ENCODE measurements at places on chromosomes 1 and 21.

DNA sequence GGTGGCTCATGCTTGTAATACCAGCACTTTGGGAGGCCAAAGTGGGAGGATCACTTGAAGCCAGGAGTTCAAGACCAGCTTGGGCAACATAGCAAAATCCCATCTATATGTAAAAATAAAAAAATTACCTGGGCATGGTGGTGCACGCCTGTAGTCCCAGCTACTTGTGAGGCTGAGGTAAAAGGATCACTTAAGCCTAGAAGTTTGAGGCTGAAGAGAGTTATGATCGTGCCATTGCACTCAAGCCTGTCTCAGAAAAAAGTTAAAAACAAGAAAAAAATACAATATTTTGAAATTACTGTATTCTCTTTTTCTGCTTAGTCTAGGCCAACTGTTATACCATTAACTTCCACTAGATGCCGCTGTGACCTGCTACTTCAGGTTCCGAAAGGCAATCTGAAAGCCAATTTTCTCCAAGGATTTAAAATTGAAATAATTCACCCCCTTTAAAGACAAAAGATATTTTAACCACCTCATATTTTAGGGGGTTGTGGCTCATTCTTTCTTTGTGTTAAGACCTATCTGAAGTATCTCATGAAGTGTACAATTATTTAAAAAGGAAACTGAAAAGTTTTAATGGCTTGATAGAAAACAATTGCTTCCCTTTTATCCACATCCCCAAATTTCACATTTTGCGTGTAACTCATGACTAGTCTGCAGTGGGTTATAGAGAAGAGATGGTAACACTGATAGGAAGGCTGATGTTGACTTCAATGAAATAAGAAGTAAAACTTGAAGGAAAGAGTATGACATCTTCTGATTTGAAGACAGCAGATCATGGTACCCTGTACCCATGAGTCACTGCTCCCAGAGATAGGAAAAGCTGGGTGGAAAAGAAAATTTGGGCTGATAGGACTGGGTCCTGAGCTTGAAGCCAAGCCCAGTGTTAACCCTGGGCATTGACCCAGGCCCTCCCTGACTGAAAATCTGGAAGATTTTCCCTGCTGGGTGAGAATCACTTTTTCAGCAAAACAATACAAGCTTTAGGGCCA, 24.4 kb upstream of the CLDN14 start:
- DNase-seq, result peak; percentile 56
- peaks cover 5% of the 10 kb centered on the region for H3K27me3 ChIP-seq
- H3K4me3 ChIP-seq, result no peak overlapping the region
- no peaks in the 10 kb centered on the region for H3K4me1 ChIP-seq
- no peaks in the 10 kb centered on the region for H3K36me3 ChIP-seq

GRCh38 chr1:203131548-203132200, 4.1 kb downstream of the ADORA1 start:
- peaks cover 38% of the 10 kb centered on the region for H3K27me3 ChIP-seq
- no peak overlapping the region for H3K4me3 ChIP-seq
- no peak for DNase-seq
- peaks cover 21% of the 10 kb centered on the region for H3K4me1 ChIP-seq
- no peaks in the 10 kb centered on the region for H3K36me3 ChIP-seq
- no peak overlapping the region for H3K27ac ChIP-seq

DNA sequence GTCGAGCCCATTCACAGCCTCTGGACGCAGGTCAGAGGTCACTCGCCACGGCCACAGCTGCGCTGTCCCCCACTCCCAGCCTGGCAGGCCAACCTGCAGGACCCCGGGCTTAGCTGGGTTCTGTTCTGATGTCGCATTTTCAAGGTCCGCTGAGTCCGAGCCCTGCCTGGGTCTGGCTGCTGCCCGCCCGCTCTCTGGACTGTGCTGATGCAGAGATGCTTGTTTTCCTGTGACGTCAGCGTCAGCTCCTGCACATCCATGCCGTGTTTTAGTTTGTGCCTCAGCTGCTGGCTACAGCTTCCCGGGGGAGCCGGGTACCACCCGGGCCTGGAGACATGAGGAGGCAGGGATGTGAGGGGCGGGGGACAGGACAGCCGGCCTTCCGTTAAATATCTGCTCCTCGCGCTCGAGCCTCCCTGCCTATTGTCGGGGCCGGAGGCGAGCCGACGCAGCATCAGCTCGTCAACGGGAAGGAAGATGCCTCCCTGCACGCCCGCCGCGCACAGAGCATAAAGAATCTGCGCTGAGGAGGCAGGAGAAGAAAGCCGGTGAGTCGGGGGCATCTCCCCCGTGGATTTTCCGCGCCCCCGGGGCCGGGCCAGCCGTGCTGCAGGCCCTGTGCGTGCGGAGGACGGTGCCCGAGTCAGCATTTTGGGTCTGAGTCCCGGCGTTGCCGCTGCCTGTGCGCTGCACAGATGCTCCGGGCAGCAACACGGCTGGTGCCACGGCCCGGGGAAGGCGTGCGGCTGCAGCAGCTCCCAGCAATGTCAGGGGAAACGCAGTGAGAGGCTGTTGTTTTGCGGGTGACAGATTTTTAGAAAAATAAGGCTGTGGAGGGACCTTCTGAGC, 23.4 kb downstream of the PRKCZ start:
- no peaks in the 10 kb centered on the region for H3K27me3 ChIP-seq
- H3K4me3 ChIP-seq, result no peak overlapping the region
- H3K27ac ChIP-seq, result no peak overlapping the region
- H3K36me3 ChIP-seq, result peaks cover 9% of the 10 kb centered on the region
- H3K4me1 ChIP-seq, result no peaks in the 10 kb centered on the region

GRCh38 chr1:21449906-21450305, 10.0 kb downstream of the NBPF3 start:
- no peak for DNase-seq
- H3K4me1 ChIP-seq, result peaks cover 33% of the 10 kb centered on the region
- H3K27me3 ChIP-seq, result peaks cover 9% of the 10 kb centered on the region
- H3K36me3 ChIP-seq, result peaks cover 4% of the 10 kb centered on the region
- no peak overlapping the region for H3K4me3 ChIP-seq

GRCh38 chr1:222306512-222306911, 241.4 kb downstream of the HHIPL2 start:
- no peak overlapping the region for H3K4me3 ChIP-seq
- H3K27ac ChIP-seq, result no peak overlapping the region
- H3K4me1 ChIP-seq, result no peaks in the 10 kb centered on the region

DNA sequence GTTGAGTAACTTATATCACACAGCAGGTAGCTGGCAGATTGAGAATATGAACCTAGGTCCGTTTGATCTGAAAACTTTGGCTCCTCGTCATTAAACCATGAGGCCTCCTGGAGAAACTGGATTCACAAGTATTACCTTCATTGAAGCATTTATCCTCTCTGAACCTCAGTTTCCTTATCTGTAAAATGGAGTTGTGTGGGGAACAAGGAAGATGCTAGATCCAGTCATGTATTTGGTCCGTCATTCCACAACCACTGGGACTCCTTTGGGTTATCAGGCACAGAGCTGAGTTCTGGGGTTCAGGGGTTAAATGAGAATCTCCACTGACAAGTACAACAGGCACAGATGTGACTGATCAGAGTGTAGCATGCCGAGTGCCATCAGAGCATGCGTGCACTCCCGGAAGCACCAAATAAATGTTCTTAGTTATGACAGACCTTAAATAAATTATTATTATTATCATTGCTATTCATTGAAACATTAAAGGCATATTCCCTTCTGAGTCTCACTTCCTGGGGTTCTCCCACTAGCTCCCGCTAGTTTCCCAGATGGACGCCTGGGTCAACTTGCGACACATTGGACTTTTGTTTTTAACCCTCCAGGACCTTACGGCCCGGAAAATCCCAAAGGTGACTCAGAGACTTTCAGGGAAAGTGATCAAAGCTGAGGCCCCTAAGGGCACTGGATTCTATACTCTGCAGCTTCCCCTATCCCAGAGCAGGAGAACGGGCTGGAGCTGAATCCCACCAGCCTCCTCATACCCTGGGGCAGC, 130.6 kb downstream of the PLPP3 start:
- no peak for DNase-seq
- no peaks in the 10 kb centered on the region for H3K4me1 ChIP-seq
- H3K27ac ChIP-seq, result no peak overlapping the region
- no peaks in the 10 kb centered on the region for H3K36me3 ChIP-seq
- no peaks in the 10 kb centered on the region for H3K27me3 ChIP-seq

- H3K4me1 ChIP-seq, result peaks cover 51% of the 10 kb centered on the region
- DNase-seq, result no peak
- H3K27ac ChIP-seq, result no peak overlapping the region
- peaks cover 11% of the 10 kb centered on the region for H3K36me3 ChIP-seq
- H3K4me3 ChIP-seq, result no peak overlapping the region
Measured at GRCh38 chr1:206699000-206699586, 14.4 kb downstream of the MAPKAPK2 start.

- peak overlapping the region; percentile 87 for H3K4me3 ChIP-seq
- H3K4me1 ChIP-seq, result peaks cover 62% of the 10 kb centered on the region
- peaks cover 3% of the 10 kb centered on the region for H3K36me3 ChIP-seq
Measured at GRCh38 chr1:145961425-145962156, 2.8 kb downstream of the ANKRD34A start.

GRCh38 chr1:60569189-60569588, 495.6 kb upstream of the C1orf87 start:
- H3K4me3 ChIP-seq, result no peak overlapping the region
- H3K4me1 ChIP-seq, result no peaks in the 10 kb centered on the region
- H3K27me3 ChIP-seq, result peaks cover 2% of the 10 kb centered on the region
- no peak for DNase-seq

DNA sequence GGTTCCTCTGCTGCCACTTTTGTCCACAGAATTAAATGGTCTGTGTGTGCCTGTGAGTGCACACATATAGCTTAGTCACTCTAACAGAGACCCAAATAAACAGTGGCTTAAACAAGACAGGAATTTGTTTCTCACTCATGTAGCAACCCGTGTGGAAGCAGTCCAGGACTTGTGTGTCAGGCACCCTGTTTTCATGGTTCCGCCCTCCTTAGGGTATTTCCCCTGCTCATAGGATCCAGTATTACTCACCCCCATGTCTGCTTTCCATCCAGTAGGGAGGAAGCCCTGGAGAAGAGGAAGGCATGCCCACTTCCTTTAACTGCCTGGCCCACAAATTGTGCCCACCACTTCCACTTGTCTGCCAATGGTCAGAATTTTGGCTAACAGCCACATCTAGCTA, 41.3 kb upstream of the TACSTD2 start:
- H3K27ac ChIP-seq, result no peak overlapping the region
- DNase-seq, result no peak
- peaks cover 16% of the 10 kb centered on the region for H3K4me1 ChIP-seq
- peaks cover 25% of the 10 kb centered on the region for H3K27me3 ChIP-seq
- H3K36me3 ChIP-seq, result no peaks in the 10 kb centered on the region

GRCh38 chr1:164918140-164918539, 359.2 kb downstream of the PBX1 start:
- H3K4me3 ChIP-seq, result no peak overlapping the region
- H3K4me1 ChIP-seq, result no peaks in the 10 kb centered on the region
- no peaks in the 10 kb centered on the region for H3K36me3 ChIP-seq
- H3K27ac ChIP-seq, result no peak overlapping the region
- H3K27me3 ChIP-seq, result no peaks in the 10 kb centered on the region

GRCh38 chr1:54971317-54971791, 9.1 kb upstream of the TMEM61 start:
- H3K27me3 ChIP-seq, result peaks cover 32% of the 10 kb centered on the region
- H3K27ac ChIP-seq, result no peak overlapping the region
- no peak overlapping the region for H3K4me3 ChIP-seq
- no peak for DNase-seq

DNA sequence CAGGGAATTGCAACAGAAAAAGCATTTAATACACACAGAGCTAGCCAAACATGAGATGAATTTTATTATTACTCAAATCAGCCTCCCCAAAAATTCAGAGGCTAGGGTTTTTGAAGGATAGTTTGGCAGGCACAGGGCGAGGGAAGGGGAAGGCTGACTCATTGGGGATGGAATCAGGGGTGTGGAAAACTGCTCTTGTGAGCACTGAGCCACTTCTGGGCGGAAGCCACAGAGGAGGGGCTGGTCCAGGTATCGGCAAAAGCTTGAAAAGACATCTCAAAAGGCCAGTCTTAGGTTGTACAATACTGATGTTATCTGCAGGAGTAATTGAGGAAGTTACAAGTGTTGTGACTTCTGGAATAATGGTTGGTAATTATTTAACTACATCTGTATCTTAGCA, 109.4 kb downstream of the TLR5 start:
- peaks cover 5% of the 10 kb centered on the region for H3K27me3 ChIP-seq
- H3K36me3 ChIP-seq, result no peaks in the 10 kb centered on the region
- H3K4me1 ChIP-seq, result no peaks in the 10 kb centered on the region
- H3K27ac ChIP-seq, result no peak overlapping the region
- no peak overlapping the region for H3K4me3 ChIP-seq

DNA sequence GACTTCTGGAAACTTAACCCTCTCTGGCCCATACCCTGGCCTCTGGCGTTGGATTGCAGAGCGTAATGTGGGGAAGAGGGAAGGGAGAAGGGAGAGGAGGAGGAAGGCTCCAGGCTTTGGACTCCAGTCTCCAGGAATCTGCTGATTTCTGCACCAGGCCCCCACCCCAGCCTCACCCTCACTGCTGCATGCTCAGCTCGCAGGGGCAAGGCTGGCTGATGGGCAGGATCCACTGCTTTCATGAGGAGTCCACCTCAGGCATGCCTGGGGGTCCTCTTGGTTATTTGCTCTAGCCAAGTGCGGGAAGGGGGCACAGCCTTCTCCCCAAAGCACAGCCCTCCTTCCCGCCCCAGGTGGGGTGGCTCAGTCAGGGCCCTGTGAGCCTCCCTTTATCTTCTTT, 3.7 kb downstream of the OLFML3 start:
- peaks cover 5% of the 10 kb centered on the region for H3K36me3 ChIP-seq
- H3K4me3 ChIP-seq, result no peak overlapping the region

GRCh38 chr1:168303716-168304540, 23.3 kb downstream of the TBX19 start:
- H3K36me3 ChIP-seq, result no peaks in the 10 kb centered on the region
- no peak overlapping the region for H3K27ac ChIP-seq
- no peak overlapping the region for H3K4me3 ChIP-seq
- H3K4me1 ChIP-seq, result no peaks in the 10 kb centered on the region
- H3K27me3 ChIP-seq, result no peaks in the 10 kb centered on the region
- DNase-seq, result no peak

DNA sequence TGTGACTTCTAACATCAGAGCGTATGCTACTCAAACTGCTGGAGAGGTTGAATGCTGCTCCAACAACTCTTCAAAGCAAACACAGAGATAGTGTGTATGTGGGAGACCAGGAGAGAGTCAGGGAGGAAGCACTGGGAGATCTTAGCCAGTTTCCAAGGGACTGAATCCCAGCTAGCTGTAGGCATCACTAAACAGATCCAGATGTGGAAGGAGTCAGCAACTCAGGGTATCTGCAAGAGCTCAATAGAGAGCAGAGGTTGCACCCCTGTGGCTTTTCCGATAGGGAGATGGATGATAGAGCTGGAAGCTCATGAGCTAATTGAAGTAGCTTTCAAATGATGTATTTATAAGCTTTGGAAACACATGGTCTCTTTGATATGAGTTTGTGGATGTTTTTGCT, 168.9 kb upstream of the HOOK1 start:
- H3K4me1 ChIP-seq, result no peaks in the 10 kb centered on the region
- no peak overlapping the region for H3K4me3 ChIP-seq

DNA sequence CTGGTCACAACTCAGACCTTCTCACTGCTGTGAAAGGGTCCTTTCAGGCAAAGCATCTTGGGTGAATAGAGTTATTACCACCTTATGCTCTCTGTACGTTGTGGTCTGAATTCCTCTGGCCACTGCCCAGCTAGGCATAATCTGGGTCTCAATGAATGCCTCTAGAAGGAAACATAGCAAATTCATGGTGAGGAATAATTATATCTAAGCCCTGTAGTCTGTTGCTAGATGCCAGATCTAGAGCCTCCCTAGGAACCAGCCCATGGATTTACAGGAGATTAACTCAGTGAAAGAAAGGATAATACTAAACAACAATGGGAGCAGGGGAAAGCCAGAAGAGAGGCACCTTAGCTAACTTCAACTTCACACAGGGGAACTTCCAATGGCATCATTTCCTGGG, 2.4 kb upstream of the COL11A1 start:
- peaks cover 15% of the 10 kb centered on the region for H3K27me3 ChIP-seq
- no peak overlapping the region for H3K27ac ChIP-seq
- no peak for DNase-seq
- no peaks in the 10 kb centered on the region for H3K36me3 ChIP-seq
- H3K4me1 ChIP-seq, result peaks cover 5% of the 10 kb centered on the region
